ENCODE measurements at places on chromosomes 5 and 9.

DNA sequence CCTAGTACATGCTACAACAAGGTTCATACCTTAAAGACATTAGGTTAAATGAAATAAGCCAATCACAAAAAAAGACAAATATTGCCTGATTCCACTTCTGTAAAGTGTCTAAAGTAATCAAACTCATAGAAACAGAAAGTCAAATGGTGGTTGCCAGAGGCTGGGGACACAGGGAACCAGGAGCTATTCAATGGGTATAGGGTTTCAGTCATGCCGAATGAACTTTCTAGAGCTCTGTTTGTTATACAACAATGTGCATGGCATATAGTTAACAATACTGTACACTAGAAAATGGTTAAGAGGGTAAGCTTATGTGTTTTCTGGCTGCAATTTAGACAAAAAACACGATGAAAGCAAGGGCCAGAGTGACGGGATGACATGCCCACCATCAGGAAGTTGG lies 70.8 kb upstream of the EGFLAM start:
- DNase-seq = no peak

- DNase-seq = no peak
Observed at GRCh38 chr5:135484674-135485086, 32.5 kb upstream of the TIFAB start.

DNA sequence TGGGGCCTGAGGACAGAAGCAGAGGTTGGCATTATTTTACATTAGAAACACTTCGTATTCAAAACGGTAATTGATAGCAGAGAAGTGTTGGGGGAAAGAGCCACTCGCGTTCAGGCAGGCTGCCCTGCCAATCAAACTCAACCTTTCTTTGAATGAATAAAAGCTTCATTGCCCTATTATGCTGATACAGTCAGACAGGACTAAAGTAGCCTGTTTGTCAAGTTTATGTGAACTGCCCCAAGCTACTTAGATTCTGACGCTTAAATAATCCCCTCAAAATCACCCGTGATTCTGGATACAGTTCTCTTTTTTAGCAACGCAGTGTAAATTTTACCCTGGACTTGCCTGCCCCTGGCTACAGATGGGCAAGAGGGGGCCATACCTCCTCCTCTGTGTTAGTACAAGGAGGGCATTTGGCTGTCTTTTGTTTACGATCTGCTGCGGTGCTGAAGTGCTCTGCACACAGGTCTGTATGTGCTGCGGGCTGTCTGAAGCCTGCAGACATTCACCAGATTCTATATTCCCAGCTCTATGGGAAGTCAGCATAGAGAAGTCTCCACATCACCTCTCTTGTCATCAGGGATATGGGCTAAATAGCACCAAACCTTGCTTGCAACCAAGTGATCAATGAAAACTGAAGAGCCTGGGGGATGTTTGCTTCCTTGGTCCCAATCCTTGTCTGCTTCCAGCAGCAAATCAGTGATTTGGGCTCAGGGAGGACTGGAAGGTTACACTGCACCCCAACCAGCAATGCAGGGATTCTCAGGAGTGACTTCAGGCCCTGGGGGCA lies 218.4 kb downstream of the EBF1 start:
- no peak for DNase-seq

- no peak for DNase-seq
Observed at GRCh38 chr9:93280661-93281259, 96.8 kb downstream of the WNK2 start.

GRCh38 chr5:75668977-75669689 lies 48.1 kb downstream of the POC5 start:
- DNase-seq = peak; percentile 50

Data from CD4-positive, alpha-beta T cell treated with Interleukin-15 for 4 hours (primary cell).